BJ (cell line): ENCODE measurements at places on chromosomes 1 and 21.

DNA sequence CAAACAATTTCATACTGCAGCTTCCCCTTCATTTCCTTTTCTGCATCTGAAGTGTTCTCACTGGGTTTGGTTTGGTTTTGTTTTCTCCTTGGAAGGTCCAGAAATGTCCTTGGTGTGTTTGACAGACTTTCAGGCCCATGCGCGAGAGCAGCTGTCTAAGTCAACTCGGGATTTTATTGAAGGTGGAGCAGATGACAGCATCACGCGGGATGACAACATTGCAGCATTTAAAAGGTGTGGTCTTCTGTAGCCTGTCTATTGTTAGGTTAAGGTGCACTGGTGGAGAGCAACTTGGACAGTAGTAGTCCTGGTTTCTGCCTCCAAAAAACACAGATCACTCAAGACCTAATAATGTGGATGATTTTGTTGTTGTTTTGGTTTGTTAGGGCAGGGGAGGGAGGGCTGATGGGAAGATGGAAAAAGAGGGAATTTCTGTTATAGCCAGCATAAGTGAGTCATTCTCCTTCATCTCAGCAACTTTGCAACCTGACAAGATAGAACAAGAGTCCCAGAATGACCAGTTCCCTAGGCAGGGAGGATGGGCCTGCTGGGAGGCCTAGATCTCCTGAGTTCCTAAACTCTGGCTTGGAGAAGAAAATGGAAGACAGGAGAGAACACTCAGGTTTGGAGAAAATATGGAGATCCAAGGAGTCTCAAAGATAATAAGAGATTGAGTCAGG is 12.5 kb downstream of the HAO2 start:
- no peak for DNase-seq

DNA sequence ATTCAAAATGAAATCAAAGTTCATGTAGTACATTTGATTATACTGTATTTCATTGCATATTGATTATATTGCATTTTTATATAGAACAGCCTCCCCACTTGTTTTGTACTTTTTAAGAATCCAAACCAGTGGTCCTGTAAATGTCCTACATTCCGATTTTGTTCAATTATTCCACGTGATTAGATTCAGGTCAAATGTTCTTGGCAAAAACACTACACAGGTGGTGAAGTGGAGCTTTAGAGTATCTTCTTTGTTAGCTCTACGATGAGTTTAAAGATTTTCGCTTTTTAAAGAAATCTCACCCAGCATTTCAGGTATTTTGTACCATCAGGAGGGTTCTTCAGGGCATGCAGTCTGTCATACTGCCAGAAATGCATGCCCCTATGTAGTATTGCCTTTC is 120.6 kb downstream of the TRIM33 start:
- DNase-seq, result no peak

- DNase-seq, result no peak
Measured at GRCh38 chr1:110605446-110605845, 712 bp downstream of the KCNA2 start.

- DNase-seq, result no peak
Measured at GRCh38 chr1:154695985-154696384, 88.0 kb upstream of the ADAR start.

- no peak for DNase-seq
Measured at GRCh38 chr1:10257851-10258250, 47.5 kb downstream of the KIF1B start.

GRCh38 chr1:11281518-11282331 is 8.7 kb downstream of the UBIAD1 start:
- DNase-seq, result peak; percentile 39

- DNase-seq, result no peak
Measured at GRCh38 chr1:113565621-113566020, 175.3 kb downstream of the MAGI3 start.

DNA sequence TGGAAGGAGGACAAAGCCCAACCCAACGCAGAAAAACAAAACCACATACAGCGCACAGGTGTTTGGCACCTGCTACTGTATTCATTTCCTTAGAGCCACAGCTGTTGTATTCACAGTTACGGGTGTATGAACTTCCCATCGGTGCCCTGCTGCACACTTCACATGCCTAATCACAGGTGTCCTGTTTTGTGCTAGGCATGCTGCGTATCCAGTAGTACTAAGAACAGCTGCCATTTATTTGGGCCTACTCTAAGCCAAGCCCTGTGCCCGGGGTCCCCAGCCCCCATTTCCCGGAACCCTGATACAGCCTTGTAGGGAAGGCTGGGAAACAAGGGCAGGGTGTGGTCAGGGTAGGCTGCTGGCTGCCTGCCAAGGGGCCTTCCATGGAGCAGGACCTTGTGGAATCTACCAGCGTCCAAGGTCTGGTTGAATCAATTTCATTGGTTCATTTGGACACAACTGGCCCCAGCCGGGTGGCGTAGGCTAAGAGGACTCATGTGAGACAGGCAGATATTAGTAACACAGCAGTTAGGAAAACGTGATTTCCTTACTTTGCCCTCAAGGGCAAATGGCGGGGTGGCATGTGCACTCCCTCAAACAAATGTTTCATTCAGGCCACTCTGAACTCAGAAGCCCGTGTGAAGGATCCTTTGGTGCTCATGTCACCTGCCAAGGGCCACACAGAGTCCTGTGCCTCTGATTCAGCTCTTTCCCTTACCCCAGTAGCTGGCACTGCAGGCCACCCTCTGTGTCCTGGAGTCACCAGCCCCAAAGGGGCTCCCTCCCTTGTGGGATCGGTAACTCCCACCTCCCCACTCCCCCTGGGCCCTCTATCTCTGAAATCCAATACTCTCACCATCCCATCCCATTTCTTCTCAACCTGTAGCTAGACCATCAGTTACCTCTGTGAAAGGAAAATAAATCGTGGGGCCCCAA is 986 bp upstream of the RNF186 start:
- DNase-seq, result no peak

GRCh38 chr1:14372526-14372925 is 226.0 kb upstream of the KAZN start:
- DNase-seq, result no peak

DNA sequence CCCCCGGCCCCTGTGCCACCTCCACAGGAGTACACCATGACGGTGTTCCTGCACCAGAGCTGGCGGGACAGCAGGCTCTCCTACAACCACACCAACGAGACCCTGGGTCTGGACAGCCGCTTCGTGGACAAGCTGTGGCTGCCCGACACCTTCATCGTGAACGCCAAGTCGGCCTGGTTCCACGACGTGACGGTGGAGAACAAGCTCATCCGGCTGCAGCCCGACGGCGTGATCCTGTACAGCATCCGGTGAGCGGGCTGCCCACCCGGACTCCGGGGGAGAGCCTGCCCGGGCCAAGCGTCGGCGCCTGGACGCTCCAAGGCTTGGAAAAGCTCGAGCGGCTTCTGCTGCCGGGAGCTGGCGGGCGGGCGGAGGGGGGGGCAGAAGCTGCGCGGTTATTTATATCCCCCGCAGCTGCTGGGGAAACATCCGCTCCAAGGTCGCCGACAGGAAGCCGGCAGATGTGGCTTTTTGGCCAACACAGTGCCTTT is 6.4 kb downstream of the GABRD start:
- no peak for DNase-seq

DNA sequence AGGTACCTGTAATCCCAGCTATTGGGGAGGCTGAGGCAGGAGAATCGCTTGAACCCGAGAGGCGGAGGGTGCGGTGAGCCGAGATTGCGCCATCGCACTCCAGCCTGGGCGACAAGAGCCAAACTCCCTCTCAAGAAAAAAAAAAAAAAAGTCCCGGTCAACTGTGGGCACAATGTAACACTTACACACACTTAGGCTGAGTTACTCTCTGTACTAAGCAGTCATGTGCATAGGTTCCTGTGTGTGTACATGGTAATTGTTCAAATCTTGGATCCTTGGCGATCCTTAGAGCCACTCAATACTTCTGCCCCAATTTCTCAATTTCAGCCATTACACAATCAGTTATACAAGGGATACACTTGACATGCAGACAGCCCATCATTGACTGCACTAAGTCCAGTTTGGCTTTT is 11.6 kb downstream of the SDCCAG8 start:
- DNase-seq, result no peak

GRCh38 chr1:204455831-204456145 is 38.8 kb downstream of the PIK3C2B start:
- DNase-seq, result no peak

DNA sequence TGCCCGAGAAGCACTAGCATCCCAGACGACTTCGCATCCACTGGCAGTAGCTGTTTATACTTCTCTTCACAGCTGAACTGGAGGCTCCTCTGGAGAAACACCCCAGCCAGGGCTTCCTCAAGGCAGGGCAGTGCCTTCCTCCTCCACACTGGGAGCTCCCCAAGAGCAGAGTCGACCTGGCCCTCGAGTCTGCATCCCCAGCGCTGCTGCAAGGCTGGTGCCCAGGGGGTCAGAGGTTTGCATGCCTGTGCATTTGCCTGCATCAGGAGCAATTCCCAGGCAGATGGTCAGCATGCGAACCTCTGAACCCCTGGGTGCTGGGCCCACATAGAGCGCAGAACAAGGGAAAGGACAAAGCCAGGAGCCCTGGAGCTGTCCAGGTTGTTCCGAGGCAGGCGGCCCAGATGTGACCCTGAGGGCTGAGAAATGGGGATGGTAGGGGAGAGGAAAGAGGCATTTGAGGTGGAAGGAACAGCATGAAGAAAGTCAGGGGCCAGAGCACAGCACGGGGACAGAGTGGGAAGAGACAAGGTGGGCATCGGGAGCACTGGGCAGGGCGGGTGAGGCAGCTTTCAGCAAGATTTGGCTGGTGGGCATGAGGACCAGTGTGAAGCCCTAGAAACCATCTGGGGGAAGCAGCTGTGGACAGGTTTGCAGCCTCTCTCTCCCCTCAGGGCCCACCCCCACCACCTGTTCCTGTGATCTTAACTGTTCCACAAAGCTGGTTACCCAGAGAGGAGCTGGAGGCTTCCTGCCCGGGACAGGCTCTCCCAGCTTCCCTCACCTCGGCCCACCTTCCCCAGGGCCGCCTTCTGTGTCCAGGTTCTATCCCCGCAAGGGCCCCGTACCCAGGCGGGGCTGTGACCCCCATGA is 6.4 kb upstream of the S100A8 start:
- DNase-seq, result no peak
